ENCODE measurements at places on chromosomes 5 and 9.

- H3K27me3 ChIP-seq: no peaks in the 10 kb centered on the region
- H3K27ac ChIP-seq: no peak overlapping the region
- no peaks in the 10 kb centered on the region for H3K4me1 ChIP-seq
- no peak for DNase-seq
- H3K36me3 ChIP-seq: no peaks in the 10 kb centered on the region
- H3K4me3 ChIP-seq: no peak overlapping the region
These were observed 266.3 kb downstream of the PSAT1 start for GRCh38 chr9:78563269-78563668.

DNA sequence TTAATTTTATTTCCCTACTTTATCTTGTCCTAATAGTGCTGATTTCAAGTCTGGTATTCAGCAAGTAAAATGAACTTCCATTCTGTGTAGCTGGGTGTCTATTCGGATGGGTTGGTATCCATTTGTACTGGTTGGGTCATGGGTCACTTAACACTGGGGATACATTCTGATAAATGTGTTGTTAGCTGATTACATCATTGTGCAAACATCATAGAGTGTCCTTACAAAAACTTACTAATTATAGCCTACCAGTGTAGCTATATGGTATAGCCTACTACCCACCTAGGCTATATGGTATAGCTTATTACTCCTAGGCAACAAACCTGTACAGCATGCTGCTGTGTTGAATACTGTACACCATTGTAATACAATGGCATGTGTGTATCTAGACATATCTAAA lies 1373.7 kb upstream of the DMAC1 start:
- H3K4me1 ChIP-seq: no peaks in the 10 kb centered on the region
- no peaks in the 10 kb centered on the region for H3K27me3 ChIP-seq
- no peaks in the 10 kb centered on the region for H3K36me3 ChIP-seq
- H3K27ac ChIP-seq: no peak overlapping the region
- H3K4me3 ChIP-seq: no peak overlapping the region

GRCh38 chr5:120160124-120160895 lies 303.8 kb upstream of the PRR16 start:
- no peaks in the 10 kb centered on the region for H3K4me1 ChIP-seq
- no peak overlapping the region for H3K27ac ChIP-seq
- DNase-seq: no peak
- no peak overlapping the region for H3K4me3 ChIP-seq
- H3K36me3 ChIP-seq: no peaks in the 10 kb centered on the region

DNA sequence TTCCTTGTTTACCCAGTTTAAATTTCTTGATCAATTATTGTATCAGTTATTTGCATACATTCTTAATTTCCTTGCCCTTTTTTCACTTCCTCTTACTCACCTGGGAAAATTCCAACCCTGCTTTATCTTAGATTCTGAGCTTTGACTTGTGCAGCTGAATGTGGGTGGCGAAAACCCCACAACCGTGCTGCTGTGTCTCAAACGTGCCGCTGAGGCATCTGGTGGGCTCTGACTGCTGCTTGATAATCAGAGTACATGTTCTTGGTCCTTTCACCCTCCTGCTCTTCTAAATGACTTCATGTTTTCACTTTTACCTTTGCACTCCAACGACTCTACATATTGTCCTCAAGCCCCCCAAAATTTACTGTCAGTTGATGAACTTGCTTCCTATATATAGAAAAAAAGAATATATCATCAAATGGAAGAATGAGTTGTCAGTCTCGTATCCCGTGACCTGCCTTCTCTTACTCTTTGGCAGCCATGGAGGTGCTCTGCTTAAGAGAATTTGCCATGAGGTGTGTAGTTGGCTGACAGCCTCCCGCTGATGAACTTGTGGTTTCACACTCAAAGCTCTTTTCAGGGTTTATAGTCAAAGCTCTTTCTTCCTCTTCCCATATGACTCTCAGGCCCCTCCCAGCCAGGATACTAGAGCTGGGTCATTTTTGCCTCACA lies 14.0 kb upstream of the JAK2 start:
- H3K4me3 ChIP-seq: no peak overlapping the region
- H3K36me3 ChIP-seq: no peaks in the 10 kb centered on the region
- DNase-seq: no peak
- H3K27ac ChIP-seq: no peak overlapping the region

DNA sequence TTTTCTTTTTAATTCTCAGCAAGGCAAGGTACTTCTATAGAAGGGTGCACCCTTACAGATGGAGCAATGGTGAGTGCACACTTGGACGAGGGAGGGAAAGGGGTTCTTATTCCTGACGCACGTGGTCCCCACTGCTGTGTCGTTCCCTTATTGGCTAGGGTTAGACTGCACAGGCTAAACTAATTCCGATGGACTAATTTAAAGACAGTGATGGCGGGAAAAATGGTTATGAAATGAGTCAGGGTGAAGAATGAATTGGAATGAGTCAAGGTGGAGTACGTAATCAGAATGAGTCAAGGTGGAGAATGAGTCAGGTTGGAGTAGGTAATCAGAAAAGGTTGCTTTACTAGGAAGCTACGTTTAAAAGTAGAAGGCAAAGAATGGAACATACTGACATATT lies 2.1 kb upstream of the HMGCS1 start:
- no peak overlapping the region for H3K27ac ChIP-seq
- DNase-seq: no peak
- no peaks in the 10 kb centered on the region for H3K27me3 ChIP-seq

- no peaks in the 10 kb centered on the region for H3K27me3 ChIP-seq
- H3K27ac ChIP-seq: no peak within 1 kb of the TSS
- no peaks in the 10 kb centered on the region for H3K4me1 ChIP-seq
These were observed at the start of gene MEGF10 for GRCh38 chr5:127290019-127290945. TSS of gene MEGF10 (plus strand) at chr5:127290796. CDS start at chr5:127331309, 40,513 bp downstream.

DNA sequence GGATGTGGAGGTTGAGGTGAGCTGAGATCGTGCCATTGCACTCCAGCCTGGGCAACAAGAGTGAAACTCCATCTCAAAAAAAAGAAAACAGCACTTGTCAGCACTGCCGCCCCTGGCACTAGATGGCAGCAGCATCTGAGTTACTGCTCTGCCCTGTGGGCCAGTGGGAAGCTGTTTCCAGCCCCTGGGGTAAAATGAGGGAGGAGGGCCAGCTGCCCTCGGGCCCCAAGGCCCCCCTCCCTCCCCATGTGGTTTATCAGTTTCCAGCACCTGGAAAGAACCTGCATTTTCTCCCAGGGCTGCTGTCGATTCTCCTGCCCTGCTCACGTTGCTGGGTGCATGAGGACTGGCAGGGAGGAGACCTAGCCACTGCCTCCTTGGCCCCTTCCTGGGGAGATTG lies 13.2 kb upstream of the CEL start:
- H3K27me3 ChIP-seq: no peaks in the 10 kb centered on the region
- H3K27ac ChIP-seq: no peak overlapping the region
- no peak for DNase-seq
- H3K4me1 ChIP-seq: no peaks in the 10 kb centered on the region

GRCh38 chr9:88953381-88954029 lies 37.8 kb upstream of the S1PR3 start:
- H3K27ac ChIP-seq: no peak overlapping the region
- no peaks in the 10 kb centered on the region for H3K36me3 ChIP-seq
- H3K27me3 ChIP-seq: no peaks in the 10 kb centered on the region
- H3K4me3 ChIP-seq: no peak overlapping the region

DNA sequence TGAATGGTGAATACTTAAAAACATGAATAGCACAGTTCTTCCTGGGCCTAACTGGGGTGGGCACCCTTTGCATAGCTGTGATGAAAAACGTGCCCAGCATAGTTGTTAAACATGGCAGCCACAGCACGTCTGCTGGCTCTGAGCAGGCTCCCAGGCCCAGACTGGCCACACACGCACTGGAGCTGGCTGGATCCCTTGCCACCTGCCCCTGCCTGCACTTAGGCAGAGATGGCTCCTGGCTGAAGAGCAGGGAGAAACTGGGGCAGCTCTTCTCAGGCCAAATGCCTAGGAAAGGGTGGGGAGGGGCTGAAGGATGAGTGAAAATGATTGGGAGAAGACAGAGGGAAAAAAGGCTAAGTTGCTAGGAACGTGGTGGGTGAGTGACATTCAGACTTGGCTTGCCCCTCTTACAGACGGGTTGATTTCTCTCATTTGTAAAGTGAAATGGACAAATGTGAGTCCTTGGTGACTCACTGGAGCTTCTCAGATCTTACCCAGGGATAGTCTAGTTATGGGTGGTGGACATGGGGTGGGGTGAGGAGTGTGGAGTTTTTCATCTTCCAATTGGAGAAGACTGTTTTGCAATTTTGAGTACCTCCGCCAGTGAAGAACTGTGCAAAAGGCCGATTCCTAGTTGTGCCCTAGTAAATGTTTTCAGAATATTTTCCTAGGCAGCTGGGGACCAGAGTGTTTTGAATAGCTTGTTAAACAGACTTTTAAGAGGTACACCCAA lies 42.4 kb downstream of the TRIO start:
- no peak for DNase-seq
- H3K27ac ChIP-seq: peak overlapping the region; percentile 99
- peaks cover 33% of the 10 kb centered on the region for H3K4me1 ChIP-seq

DNA sequence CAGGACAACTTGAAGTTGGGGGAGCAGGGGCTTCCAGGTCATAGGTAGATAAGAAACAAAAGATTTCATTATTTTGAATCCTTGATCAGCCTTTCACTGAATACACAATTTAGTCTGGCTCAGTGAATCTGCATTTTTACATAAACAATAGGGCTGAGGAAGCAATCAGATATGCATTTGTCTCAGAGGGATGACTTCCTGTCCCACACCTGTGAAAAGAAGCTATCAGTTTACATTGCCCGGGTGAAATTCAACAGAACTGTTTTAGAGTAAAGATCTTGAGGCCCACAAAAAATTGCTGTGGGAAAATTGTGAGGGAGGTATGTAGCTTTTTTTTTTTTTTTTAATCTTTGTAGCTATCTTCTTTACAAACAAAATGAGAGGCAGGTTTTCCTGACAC lies 38.3 kb downstream of the DNAJB5 start:
- H3K36me3 ChIP-seq: peaks cover 4% of the 10 kb centered on the region
- H3K4me3 ChIP-seq: no peak overlapping the region
- H3K4me1 ChIP-seq: no peaks in the 10 kb centered on the region
- no peak for DNase-seq
- H3K27me3 ChIP-seq: no peaks in the 10 kb centered on the region

DNA sequence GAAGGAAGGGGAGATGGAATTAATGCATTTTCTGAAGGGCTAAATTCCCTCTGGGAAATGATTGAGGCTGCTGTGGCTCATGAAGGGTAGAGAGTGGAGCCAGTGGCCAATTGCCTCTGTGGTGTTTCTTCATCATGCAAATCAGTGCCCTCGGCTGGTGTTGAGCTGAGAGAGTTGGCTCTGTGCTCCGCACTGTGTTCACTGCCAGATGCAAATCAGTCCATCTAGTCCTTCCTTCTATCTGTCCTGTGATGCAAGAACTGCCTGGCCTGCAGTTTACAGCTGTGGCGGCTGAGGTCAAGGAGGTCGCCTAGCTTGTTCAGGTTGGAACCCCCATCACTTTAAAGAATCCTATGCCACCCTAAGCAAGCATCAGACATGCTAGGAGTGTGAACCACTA lies 6.0 kb downstream of the TMEM171 start:
- H3K27me3 ChIP-seq: no peaks in the 10 kb centered on the region
- DNase-seq: no peak
- no peak overlapping the region for H3K4me3 ChIP-seq
- no peak overlapping the region for H3K27ac ChIP-seq
- no peaks in the 10 kb centered on the region for H3K4me1 ChIP-seq
- H3K36me3 ChIP-seq: no peaks in the 10 kb centered on the region

- no peaks in the 10 kb centered on the region for H3K27me3 ChIP-seq
- H3K4me1 ChIP-seq: peaks cover 3% of the 10 kb centered on the region
- DNase-seq: peak; percentile 55
- H3K4me3 ChIP-seq: no peak overlapping the region
- H3K36me3 ChIP-seq: peaks cover 19% of the 10 kb centered on the region
These were observed 42.2 kb upstream of the FBXW11 start for GRCh38 chr5:172048539-172049101.

DNA sequence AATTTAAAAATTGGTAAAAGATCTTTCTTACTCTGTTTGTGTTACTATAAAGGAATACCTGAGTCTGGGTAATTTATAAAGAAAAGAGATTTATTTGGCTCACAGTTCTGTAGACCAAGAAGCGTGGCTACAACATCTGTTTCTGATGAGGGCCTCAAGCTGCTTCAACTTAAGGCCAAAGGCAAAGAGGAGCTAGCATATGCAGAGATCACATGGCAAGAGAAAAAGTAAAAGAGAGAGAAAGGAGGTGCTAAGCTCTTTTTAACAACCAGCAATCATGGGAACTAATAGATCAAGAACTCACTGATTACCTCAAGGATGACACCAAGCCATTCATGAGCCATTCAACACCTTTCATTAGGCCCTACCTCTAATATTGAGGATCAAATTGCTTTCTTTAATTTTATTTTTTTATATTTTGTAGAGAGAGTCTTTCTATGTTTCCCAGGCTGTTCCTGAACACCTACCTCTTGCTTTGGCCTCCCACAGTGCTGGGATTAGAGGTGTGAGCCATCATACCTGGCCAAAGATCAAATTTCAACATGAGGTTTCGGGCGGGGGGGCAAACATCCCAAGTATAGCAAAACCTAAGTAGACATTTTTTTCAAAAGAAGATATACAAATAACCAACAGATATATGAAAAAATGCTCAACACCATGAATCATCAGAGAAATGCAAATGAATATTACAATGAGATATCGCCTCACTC lies 16.0 kb upstream of the SHC3 start:
- no peaks in the 10 kb centered on the region for H3K4me1 ChIP-seq
- no peaks in the 10 kb centered on the region for H3K27me3 ChIP-seq
- no peak overlapping the region for H3K27ac ChIP-seq
- no peak for DNase-seq
- no peak overlapping the region for H3K4me3 ChIP-seq

DNA sequence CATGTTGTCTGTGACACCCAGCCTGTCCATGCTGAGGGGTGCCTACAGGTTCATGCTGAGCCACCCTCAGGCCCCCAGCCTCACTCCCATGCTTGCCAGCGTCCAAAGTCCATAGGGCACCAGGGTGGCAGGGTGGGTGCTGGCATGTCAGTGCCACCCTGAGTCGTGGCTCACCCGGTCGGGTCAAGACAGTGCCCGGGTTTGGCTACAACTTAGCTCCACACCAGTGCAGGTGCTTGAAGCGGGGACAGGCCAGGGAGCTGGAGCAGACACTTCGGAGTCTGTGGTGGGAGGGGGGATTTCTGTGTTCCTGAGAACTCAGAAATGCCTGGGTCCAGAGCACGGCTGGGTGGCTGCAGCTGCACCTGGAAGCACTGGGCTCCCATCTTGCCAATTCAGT lies 579.2 kb upstream of the FAM174A start:
- H3K4me3 ChIP-seq: no peak overlapping the region
- H3K4me1 ChIP-seq: no peaks in the 10 kb centered on the region
- no peaks in the 10 kb centered on the region for H3K27me3 ChIP-seq
- no peak for DNase-seq

- H3K36me3 ChIP-seq: no peaks in the 10 kb centered on the region
- no peak for DNase-seq
- no peaks in the 10 kb centered on the region for H3K27me3 ChIP-seq
- H3K4me3 ChIP-seq: no peak overlapping the region
- no peaks in the 10 kb centered on the region for H3K4me1 ChIP-seq
These were observed 263.4 kb downstream of the TMEM232 start for GRCh38 chr5:110463106-110463505.

GRCh38 chr9:28916348-28916747 lies 1343.1 kb upstream of the C9orf72 start:
- no peak overlapping the region for H3K4me3 ChIP-seq
- H3K27me3 ChIP-seq: no peaks in the 10 kb centered on the region
- H3K36me3 ChIP-seq: no peaks in the 10 kb centered on the region
- DNase-seq: no peak
- no peaks in the 10 kb centered on the region for H3K4me1 ChIP-seq

GRCh38 chr5:120507197-120507596 lies 43.1 kb downstream of the PRR16 start:
- H3K27ac ChIP-seq: no peak overlapping the region
- peaks cover 10% of the 10 kb centered on the region for H3K4me1 ChIP-seq
- DNase-seq: no peak
- no peaks in the 10 kb centered on the region for H3K27me3 ChIP-seq
- no peak overlapping the region for H3K4me3 ChIP-seq
- H3K36me3 ChIP-seq: no peaks in the 10 kb centered on the region
